ENCODE measurements at places on chromosomes 16 and 17. TPM values are rescaled to one million over a fixed set of nuclear protein-coding genes. Genes with fewer than 3 reads are reported as not detected.

GRCh38 chr16:2969545-2970521 is 685 bp downstream of the PAQR4 start:
- ATAC-seq, result peak; percentile 67

DNA sequence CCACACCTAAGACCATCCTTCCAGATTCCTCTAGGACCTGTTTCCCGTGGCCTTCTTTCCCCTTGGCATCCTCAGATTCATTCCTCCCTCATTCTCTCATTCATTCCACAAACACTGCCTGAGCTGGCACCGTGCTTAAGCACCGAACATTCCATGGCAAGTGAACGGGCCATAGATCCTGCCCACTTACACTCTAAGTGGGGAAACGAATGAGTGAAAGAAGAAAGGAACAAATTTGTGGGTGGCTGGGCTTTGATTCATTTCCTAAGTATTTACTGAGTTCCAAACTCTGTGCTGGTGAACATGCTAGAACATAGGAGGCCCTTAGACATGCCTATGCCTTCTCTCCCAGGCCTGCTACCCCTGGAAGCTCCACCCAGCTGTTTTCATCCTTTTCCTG is 30.0 kb downstream of the SRCIN1 start:
- no peak for ATAC-seq

DNA sequence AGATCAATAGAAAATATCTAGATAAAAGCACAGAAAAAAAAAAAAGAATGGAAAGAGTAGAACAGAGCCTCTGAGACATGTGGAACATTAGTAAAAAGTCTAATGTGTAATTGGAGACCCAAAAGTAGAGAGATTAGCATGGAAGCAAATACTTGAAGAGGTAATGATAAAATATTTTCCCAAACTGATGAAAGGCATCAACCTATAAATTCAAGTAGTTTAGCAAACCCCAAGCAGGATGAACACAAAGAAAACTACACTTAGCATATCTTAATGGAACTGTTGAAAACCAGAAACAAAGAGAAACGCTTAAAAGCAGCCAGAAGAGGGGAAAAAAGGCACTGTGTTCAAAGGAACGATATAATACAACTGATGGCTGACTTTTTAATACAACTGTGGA is 16.4 kb downstream of the NF1 start:
- no peak for ATAC-seq

- no peak for ATAC-seq
Measured at GRCh38 chr17:9240659-9241370, 219.5 kb downstream of the NTN1 start.

DNA sequence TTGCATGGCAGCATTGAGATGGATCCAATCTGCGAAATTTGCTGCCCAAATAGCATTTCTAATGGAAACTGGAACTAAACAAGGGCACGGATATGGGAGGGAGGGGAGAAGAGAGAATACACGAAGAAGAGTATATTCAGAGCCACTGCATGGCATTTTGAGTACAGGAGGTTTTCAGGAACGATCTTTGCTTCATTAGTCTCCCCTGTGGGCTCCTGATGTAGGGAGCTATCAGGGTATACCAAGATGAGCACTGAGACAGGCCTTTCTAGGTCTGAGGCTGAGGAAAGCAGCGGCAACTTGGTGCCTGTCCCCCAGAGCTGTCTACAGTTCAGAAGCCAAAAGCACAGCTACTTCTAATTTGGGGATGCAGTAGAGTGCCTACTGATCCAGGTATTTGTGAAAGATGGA is 257.7 kb upstream of the PMFBP1 start:
- ATAC-seq, result no peak

DNA sequence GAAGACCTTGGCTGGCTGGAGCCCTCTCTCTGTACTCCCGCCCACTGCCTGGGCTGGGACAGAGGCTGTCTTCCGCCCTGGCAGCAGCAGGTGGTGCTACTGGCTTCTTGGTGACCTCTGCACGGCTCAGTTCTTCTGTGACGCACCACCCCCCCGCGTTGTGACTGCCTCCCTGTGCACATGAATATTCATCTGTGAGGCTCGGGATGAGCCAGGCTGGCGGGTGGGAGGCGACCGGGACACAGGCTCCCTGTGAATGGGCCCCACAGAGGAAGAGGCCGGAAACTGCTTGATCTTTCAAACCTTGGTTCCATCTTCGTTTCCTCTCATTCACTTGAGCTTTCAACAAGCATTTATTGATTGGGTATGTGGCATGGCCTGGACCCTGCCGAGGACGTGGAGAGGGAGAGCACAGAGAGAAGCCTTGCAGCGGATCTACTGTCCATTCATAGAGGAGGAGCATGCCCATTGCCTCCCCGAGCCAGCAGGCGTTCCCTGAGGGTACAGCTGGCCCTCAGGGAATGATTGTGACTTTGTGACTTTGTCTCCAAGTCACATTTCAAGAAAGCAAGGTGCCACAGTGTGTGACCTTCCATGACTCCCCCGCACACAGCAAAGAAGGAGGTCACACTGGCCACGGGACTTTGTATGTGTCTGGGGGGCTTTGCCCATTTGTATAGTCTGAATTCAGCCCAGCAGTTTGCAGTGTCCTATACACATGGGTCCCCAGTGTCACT is 45.0 kb downstream of the B9D1 start:
- ATAC-seq, result no peak

DNA sequence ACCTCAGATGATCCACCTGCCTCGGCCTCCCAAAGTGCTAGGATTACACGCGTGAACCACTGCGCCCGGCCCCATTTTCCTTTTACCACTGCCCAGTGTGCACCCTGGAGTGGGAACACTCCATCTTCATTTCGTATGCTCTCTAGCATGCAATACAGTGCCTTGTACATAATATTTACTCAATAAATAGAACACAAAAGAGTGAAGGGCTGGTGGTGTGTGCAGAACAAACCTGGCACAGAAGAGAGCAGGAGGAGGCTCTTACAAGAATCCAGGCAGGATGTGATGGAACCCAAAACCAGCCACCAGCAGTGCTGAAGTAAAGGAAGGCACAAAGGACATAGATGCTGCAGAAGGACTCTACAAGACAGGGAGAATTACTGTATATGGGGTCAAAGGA is 7.3 kb downstream of the KRT37 start:
- ATAC-seq, result no peak

DNA sequence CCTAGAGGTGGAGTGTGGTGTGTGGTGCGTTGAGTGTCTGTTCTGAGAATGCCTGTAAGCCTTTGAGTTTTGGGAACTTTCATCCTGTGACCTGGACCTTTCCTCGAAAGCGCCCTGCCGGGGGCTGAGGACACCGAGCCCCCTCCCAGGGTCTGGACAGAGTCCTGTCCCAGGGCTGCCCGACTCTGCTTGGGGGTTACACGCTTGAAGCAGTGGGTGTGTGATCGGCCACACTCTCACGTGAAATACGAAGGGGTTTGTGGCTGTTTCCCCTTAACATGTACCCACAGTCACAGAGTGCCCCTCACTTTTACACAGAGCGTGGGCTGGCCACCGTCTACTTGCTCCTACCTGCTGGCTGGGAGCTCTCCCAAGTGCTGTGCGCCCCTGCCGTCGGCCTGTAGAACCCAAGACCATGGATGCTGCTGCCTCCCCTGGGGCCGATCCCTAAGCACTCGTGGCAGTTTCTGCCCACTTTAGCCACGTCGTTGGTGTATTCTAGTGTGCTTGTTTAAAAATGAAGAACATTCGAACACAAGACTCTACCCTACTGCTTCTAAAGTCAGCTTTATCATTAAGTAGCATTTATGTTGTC is 6.8 kb downstream of the ZNF750 start:
- no peak for ATAC-seq

CHST5 gene
- not detected for total RNA-seq

CCDC144A gene
- 13.4 TPM for total RNA-seq

- no peak for ATAC-seq
Measured at GRCh38 chr16:7744546-7745264, 412.1 kb downstream of the RBFOX1 start.

LAT gene
- 216 TPM for total RNA-seq

DNA sequence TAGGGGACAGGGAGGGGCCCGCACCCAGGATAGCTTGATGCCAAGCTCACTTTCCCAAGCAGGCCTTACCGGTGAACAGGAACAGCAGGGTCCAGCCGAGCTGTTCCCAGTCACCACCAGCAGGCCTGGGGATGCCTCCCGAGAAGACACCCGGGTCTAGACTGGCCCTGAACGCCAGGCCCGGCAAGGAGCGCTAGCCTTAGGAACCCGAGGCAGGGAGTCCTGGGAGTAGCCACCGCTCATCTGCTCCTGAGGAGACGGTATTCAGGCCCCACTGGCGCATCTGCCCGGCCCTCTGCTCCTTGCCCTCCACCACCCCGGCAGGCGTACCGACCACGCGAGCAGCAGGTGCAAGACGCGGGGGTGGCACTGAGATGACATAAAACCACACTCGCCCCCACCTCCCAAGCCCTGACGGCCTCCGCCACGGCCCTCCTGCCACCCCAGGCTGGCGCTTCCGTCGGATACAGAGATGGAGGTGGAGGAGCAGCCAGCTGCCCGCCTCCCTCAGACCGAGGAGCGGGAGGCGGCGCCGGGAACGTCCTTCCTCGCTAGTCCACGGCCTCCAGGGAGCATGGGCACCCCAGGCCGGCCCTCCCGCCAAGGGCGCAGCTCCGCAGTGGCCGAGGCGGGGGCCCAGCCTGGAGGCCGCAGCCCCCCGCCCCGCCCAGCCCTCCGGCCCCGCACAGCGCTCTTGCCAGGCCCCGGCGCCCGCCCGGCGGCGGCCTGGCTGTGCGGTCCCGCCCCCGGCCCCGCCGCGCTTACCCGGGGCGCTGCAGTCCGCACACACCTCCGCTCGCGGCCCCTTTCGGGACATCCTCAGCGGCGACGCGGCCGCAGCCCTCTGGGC is 661 bp downstream of the GIT1 start:
- peak; percentile 25 for ATAC-seq

ABCA6 gene
- total RNA-seq, result 0.90 TPM

All from activated T-helper 17 cell treated with anti-CD3 and anti-CD28 coated beads, Interleukin-2, amount 50 U/mL, for 72 hours (primary cell).